ENCODE measurements at places on chromosomes 2 and 18.

DNA sequence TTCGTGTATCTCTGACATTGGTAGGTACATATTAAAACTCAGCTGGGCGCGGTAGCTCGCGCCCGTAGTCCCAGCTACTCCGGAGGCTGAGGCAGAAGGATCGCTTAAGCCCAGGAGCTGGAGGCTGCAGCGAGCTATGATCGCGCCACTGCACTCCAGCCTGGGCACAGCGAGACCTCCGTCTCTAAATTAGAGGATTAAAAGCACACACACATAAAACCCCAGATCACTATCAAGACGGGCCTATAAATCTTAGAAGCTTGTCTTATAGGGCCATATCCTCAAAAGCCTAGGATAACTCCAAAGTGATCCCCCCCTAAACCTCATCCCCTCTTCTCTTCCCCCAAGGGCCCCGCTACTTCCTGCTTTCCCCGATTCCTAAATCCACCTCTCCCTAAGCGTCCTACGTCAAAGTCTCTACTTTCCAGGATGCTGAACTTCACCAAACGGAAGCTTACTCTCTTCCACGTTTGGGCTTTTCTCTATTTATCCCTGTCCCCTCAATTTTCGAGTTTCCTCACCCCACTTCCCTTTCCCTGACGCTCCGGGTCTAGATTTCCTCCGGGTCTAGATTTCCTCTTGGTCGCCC lies 707 bp downstream of the KRCC1 start:
- no peak for DNase-seq

DNA sequence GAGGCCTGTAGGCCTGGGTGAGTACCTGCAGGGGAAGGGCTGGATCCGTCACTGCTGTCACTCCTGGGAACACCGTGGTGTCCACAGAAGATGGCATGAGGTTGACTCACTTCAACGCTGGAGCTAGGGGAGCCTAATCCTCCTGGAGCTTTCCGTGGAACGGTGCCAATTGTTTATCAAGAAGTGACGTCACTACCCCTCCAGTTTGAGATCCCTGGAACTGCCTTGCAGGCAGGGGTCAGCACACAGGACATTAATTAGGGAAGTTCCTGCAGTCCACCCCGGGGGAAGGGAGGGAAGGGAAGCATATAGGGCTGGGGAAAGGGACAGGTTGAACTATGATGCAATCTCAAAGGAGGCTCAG lies 408.6 kb downstream of the GALR1 start:
- DNase-seq, result no peak

- no peak for DNase-seq
These were observed 81.2 kb upstream of the STK17B start for GRCh38 chr2:196252408-196253115.

GRCh38 chr18:70165936-70166335 lies 39.6 kb downstream of the RTTN start:
- no peak for DNase-seq

GRCh38 chr18:58552057-58552461 lies 76.8 kb downstream of the ALPK2 start:
- DNase-seq, result no peak

GRCh38 chr2:44267796-44268648 lies 7.3 kb upstream of the SLC3A1 start:
- DNase-seq, result no peak

DNA sequence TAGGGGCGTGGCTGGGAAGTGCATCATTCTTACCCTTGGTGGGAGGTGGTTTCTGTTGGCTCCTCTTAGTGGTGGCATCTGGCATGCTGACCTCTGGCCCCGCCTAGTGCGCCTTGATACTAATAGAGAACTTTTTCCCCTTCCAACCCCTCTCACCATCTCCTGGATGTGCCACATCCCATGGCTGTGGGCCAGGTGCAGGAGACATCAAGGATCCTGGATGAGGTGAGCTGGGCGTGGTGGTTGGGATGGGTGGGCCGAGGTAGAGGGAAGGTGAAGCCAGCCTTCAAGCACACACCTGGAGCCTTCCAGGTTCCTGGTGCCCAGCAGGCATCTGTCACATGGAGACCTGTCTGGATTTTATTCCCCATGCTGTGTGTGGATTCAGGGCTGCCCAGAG lies 149.2 kb downstream of the DYSF start:
- DNase-seq, result no peak

DNA sequence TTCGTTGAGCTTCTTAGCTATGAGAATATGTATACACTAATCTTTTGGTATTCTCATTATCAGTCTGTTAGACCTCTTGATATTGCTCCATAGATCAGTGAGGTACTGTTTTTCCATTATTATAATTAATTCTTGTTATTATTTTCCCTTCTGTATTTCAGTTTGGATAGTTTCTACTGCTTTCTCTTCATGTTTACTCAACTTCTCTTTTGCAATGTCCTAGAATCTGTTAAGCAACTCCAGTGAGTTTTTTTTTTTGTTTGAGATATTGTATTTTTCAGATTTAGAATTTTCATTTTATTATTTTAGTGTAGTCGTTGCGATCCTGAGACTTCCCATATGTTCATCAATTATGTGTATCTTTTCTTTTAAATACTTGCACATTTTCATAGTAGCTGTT lies 260.8 kb downstream of the SETBP1 start:
- DNase-seq, result no peak

- DNase-seq, result no peak
These were observed 1914.5 kb upstream of the PIK3C3 start for GRCh38 chr18:40040574-40040973.

DNA sequence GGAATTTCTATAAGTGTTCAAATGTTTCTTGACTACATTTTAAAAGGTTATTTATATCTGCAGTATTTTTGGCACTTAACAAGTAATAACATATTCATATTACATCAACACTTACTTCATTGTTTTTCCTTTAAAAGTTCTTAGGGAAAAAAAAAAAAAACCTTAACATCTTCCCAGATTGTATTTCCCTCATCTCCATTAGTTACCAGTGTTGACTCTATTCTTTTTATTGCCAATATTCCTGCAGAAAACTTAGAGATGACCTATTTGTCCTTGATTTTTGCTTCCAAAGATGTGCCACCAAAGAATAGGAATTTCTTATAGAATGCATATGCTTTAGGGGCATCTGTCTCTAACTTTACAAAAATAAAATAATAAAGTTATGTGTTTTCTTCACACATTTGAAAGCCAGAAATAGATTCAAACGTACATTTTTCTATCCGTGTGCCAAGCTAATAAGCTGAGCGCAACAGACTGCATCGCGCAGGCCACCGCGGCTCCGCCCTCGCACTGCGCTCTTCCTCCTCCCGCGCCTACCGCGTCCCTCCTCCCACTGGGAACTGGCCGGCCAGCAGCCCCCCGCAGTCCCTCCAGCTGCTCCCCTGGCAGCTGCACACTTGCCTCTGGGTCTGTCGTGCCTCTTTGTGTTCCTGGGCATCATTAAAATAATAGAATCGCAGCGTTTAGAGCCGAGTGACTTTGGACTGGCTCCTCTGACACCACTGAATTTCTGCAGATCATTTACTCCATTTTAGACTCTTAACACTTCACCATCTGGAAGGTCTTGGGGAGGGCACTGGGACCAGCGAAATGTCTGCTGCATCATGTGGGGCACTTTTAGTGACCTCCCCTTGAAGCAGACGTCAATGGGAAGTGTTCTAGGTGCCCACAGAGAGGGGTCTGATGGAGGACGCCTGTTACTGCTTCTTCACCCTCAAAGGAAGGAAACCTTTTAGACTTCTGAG lies 21.2 kb upstream of the NAB1 start:
- DNase-seq, result peak; percentile 8

DNA sequence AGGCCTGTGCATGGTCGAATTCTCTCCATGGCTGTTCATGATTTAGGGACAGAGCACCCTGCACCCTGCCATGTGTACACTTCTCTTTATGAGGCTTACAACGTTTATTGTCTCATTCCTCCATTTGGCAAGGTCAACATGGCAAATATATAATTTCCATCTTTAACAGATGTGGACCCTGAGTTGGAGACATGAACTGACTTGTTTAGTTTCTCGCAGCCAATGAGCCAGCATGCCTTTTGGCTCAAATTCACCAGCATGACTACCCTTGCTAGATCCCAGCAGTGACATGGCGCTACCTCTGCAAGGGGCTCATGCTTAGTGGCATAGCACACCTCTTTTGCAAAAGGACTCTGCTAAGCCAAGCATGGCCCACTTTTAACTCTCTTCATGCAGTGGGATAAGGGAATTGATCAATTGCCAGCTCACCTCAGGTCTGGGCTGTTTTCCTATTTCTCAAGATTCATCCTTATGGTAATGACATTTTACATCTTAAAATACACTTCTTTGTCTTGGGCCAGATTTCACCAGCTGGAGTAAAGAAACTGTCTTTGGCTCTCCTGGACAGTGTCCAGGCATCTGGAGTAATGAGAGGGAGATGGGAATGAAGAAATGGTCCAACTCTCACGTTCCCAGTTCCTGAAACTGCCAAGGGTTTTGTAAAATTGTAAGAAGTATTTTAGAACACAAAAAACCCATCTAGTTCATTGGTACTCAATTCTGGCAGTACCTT lies 159.5 kb downstream of the SETBP1 start:
- no peak for DNase-seq

DNA sequence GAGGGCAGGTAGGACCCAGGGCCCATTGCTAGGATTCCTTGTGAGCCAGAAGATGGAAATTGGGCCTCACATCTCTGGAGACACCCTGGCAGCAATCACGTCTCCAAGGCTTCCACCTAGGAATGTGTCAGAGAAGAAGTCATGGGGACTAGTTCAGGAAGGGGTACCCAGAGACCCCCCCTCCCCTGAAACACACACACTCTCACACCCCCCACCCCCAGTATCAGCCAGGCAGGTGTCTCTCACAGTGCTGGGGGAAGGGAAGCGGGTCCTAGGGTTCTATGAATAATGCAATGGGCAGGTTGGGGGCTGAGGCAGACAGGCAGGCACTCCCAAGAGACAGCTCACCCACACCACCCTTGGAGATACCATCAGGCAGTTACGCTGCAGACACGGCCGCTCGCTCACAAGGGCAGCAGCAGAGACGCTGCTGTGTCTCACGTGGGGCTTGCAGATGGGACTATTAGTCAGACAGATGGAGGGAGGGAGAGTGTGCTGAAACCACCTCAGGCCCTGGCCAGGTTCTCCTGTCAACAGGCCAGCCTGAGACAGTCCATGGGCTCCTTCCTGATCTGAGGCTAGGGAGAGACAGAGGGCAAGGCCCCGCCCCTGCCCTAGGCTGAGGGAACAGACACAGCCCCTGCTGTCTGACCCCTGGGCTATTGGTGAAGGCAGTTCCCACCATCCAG lies 134.6 kb downstream of the CYP26B1 start:
- no peak for DNase-seq

- no peak for DNase-seq
These were observed 102.1 kb upstream of the SPHKAP start for GRCh38 chr2:228283491-228284171.

DNA sequence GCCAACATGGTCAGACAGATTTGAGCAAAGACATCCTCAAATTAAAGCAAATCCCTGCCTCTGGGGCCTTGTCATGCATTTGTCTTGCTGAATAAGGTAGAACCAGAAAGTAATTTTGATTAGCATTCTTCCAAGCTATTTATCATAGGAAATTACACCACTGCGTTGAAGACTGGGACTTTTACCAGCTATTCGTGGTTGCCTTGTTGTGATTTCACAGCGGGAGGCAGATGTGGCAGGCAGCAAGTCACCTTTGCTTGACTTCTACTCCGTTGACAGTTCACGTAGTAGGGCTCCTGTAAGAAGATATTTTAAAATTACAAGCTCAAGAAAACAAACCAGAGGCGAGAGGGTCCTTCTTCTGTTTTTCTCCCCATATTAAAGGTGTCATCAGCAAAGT lies 80.6 kb downstream of the EN1 start:
- DNase-seq, result no peak

GRCh38 chr2:71681626-71682025 lies 228.3 kb downstream of the DYSF start:
- no peak for DNase-seq

DNA sequence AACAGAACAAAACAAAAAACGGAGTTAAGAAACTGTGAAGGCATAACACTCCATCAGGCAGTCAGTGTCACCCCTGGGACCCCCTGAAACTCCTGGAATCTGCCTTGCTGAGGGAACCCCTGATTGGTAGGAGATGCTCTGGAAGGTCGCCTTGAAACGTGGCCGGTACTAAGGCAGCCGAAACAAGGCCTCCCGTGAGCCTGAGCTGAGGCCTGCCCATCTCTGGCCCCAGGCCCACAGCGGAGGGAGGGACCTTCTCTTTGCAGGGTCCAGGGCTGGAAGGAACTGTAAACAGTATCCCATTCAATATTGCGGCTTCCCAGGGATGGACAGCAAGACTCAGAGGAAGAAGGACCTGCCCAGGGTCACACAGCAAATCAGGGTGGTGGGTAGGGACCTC lies 155.7 kb downstream of the INHBB start:
- DNase-seq, result no peak

DNA sequence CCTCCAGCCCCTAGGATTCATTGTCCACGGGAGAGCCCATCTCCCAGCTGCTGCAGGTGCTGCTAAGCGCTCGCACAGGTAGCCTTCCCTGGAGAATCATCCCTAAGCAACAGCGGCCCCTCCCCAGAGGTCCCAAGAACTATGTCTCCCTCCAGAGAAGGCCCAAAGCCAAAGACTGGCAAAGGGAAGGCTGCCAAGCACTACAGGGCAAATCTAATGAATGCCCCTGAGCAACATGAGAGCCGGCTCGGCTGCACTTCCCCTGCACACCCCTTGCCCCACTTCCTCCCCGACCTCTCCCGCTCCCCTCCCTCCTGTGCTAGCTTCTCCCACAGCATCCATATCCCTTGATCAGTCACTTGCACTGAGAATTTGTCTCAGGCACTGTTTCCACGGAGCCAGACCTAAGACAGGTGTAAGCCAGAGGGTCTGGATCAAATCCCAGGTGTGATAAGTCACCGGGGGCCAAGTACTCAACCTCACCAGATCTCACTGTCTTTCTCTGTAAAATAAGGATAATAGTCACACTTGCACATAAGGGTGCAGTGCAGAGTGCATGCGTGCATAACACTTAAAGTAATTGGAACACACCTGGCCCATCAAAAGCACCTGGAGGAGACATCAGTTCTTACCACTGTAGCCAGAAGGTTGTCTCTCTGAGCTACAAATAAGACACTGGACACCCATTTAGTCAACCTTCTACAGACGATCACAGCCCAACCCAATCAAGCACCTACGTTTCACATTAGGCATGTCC lies 20.1 kb upstream of the COL6A3 start:
- no peak for DNase-seq

DNA sequence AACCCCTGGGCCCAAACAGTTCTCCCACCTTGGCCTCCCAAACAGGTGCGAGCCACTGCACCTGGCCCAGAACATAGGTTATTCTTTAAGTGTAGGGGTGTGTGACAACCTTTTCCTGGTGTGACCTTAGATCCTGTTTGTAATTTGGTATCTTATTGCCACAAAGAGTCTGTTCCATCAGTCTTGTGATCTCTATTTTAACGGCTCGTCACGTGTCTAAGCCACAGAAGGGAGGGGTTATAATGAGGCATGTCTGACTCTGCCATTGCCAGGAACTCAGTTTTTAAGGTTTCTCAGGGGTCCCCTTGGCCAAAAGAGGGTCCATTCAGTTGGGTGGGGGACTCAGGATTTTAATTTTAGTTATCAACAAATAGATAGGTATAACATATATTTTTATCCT lies 4.4 kb upstream of the ALS2 start:
- DNase-seq, result no peak

GRCh38 chr2:67389286-67389685 lies 7.8 kb upstream of the ETAA1 start:
- no peak for DNase-seq

- no peak for DNase-seq
These were observed 13.3 kb upstream of the ZNF521 start for GRCh38 chr18:25365242-25365641.

GRCh38 chr2:66772618-66773017 lies 337.7 kb downstream of the MEIS1 start:
- DNase-seq, result no peak
